Effector CD4-positive, alpha-beta T cell (primary cell): ENCODE measurements at places on chromosomes 6 and 20.

DNA sequence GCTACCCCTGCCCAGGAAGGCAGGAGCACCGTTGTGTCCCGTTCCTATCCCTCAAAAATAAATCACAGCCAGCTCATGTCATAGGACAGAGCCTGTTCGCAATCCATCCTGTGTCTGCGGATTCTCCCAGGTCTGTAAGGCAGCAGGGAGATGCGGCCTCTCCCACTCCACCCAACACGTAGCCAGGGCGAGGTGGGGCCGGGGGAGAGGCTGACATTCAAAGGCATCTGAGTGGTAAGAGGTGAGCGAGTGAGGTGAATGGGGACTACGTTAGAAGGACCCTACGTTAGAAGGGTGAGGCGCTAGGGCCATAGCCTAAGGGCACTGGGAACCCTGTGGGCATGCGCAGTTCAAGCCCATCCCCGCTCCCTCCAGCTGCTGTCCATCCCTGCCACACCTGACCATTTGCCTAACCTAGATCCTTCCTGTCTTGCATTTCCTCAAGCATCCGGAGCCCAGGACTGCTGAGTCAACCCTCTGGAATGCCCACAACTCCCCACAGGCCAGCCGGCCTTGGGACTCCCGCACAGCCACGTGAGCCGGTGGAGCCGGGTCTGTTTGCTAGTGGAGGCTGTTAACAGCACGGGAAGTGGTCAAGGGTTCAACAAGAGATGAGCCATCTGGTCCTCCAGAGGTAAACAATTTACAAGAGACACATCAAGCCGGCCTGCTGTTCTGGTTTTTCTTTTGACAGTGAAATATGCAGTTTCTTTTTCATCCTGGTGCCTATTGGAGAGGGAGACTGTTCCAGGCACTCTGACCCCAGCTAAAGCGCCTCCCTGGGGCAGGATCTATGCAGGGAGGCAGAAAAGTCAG, 45.9 kb downstream of the RIPOR3 start:
- DNase-seq: no peak

- DNase-seq: no peak
Measured at GRCh38 chr6:102798636-102799035, 1405.1 kb downstream of the GRIK2 start.

DNA sequence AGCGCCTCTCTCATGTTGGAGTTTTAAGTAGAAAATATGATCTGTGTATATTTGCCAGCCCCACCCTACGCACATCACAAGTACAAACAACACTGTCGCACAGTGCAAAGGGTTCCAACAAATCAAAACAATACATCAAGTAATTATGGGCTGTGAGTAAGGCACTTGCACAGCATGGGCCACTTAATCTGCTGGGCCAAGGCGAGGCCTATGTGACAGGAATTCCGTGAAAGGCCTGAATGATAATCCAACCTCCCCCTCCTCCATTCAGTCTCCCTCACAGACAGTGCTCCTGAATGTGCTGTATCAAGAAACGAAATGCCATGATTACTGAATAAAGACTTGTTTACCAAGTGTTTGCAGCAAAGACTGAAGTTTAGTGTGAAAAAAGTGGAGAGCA, 130.1 kb upstream of the SLC2A12 start:
- no peak for DNase-seq

DNA sequence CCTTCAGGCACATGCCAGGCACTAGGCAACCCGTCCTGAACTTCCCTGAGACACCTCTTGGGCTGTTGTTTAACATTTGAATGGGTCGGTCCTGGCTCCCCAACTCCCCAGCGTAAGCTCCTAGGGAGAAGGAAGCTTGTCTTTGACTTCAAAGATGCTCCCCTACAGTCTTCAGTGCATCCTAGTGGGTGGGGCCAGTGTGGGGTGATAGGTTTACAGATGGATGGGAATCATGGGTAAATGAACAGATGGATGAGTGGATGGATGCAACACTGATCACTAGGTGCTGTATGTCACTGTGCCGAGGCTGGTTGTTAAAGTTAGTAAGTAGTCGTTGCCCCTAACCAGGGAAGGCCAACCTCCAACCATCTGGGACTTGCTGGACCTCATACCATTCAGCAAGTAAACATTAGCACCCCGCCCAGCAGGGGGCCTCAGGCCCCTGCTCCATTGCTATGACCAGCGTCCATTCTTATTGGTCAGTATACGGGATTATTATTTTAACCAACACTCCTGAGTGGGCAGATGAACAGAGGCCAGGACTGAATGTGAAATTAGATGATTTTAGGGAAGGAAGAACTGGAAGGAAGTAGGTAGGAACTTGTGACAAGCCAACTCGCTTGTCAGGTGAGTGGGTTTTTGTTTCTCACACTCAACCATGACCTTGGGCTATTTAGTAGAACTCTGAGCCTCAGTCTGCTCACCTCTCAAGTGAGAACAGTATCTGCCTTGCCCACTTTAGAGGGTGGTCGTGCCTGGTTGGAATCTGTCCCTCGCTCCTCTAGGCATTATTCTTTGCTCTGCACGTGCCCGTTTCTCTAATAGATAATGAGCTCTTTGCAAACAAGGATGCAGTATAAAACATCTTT, 82.9 kb upstream of the FOXP4 start:
- no peak for DNase-seq

GRCh38 chr20:17838921-17839320, 129.7 kb downstream of the SNX5 start:
- no peak for DNase-seq

DNA sequence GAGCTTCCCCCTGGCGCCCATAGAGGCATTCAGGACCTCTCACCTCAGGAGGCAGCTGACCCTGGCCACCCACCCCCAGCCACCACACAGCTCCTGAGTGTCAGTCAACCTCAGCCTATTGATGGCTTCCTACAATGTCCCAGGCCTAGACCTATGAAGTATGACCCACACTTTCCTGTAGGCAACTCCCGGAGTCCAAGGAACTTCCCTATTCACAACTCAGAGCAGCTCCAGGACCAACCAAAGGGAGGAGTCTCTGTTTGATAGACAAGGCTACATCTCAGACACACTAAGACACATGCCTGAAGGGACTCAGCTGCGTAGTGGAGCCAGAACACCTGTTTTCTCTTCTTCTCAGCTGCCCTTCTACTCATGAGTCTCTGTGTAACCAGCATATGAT, 169.1 kb downstream of the MAFB start:
- no peak for DNase-seq
